ENCODE measurements at places on chromosomes 16 and 17.

DNA sequence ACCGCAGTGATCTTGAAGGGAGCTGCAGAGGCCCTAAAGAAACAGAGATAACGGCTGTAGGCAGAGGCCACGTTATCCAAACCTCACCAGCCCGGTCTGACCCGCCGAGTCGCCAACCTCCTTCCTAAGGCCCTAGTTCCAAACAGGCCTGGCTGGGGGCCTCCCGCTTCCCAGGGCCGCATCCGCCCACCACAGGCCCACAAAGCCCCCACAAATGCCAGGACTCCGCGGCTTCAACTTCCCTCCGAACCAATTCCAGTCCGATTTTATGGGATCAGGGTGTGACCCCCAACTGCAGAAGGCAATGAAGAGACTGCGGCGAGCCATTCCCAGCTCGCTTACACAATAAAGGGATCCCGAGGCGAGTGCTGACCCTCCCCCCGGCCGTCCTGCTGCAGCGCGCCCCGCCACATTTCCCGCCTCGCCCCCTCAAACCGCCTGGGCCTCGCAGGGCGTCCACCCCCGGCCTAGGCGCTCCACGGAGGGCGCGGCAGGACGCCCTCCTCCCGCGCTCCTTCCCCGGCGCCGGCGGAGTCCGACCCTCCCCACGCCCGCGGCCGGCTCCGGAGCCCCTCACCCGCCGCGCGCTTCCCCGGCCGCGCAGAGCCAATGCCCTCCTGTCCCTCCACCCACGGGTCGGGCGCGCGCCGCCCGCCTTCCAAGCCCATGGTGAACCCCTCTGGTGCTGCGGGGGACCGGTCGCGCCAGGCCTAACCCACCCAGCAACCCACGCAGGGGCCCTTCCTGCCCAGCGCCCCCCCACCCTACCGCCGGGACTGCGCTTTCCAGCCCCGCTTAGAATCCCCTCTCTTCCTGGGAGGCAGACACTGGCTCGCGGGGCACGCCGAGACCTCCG is 926 bp downstream of the MYH10 start:
- peak; percentile 28 for DNase-seq

DNA sequence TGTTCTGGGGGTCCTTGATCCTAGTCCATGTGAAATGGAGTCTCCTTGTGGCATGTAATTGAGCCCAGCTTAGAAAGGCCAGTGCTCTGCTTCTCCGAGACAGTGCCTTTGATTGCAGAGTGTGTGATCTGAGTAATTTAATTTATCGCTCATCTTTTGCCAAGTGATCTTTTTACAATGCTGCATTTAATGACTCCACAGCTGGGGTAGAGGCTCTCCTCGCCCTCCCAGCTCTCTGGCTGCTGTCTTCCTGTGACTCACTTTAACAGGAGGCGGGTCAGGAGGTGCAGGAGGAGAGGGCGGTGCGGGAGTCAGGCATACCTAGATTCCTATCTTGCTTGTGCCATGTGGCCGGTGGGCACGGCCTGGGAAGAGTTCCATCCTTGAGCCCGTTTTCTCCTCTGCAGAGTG is 113.4 kb upstream of the FOXF1 start:
- DNase-seq, result no peak

DNA sequence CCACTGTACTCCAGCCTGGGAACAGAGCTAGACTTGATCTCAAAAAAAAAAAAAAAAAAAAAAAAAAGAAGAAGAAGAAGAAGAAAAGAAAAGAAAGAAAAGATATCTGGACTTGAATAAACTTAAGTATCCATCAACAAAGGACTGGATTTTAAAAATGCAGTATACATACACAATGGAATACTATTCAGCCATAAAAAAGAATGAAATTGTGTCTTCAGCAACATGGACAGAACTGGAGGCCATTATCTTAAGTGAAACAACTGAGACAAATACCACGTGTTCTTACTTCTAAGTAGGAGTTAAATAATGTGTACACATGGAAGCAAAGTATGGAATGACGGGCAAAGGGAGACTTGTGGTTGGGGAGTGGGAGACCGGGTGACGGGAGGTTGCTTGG is 40.1 kb upstream of the MNT start:
- no peak for DNase-seq

GRCh38 chr17:1351971-1352370 is 48.1 kb downstream of the YWHAE start:
- no peak for DNase-seq

GRCh38 chr17:77873500-77874302 is 84.8 kb upstream of the TNRC6C start:
- no peak for DNase-seq

DNA sequence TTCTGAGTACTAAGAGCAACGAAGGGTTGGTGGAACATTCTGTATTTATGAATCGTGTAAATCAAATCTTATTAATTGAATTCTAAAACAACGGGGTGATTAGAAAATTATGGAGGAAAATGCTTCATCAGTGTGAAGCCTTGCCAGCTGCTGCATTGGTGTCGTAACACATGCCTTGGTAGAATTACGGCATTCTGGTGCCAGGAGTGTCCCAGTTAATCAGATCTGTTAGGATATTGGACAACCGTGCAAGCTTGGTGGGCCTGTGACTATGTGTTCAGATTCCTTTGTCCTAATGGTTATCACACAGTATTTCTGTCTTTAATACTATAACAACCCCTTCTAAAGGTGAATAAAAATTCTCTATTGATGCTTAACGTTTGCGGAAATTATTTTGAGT is 44.2 kb upstream of the TANC2 start:
- DNase-seq, result no peak

DNA sequence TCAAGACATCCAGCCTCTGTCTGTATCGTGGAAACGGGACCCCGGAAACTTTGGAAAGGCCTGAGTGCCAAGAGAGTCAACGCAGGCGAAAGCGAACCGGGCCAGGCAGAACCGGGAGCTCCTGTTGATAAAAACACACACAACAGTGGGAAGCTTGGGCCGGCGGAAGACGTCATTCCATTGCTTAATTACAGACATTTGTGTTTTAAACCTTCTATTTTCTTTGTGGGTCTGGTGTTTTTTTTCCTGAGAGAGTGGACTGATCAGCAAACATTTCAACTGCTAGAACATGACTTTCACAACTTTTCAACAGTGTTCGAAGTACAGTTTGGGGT is 878 bp upstream of the RNF157 start:
- DNase-seq, result peak; percentile 63

DNA sequence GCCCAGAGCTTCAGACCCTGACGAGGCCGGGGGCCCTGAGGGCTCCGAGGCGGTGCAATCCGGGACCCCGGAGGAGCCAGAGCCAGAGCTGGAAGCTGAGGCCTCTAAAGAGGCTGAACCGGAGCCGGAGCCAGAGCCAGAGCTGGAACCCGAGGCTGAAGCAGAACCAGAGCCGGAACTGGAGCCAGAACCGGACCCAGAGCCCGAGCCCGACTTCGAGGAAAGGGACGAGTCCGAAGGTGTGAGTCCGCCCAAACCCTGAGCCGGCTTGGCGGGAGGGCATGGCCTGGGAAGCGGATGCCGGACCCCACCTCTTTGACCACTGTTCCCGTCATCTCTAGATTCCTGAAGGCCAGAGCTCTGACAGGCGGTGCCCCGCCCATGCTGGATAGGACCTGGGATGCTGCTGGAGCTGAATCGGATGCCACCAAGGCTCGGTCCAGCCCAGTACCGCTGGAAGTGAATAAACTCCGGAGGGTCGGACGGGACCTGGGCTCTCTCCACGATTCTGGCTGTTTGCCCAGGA is 4.4 kb downstream of the NOL3 start:
- no peak for DNase-seq

DNA sequence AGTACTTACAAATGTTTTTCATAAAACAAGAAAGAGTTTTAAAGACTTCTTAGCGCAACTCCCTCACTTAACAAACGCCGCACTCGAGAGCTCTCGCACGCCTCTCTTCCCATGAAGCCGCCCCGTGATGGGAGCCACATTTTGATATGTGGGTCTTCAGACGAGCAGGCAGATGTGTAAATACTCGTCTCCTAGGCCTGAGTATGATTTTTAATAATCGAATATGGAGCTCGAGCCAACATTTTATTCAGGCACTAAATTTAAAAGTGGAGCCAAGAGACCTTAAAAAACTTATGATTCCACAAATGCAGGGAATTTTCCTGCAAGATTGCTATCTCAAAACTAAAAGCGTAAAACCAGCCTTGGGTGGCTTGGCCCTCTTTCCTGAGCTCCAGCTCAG is 55.4 kb downstream of the IRX6 start:
- DNase-seq, result no peak

- no peak for DNase-seq
Measured at GRCh38 chr16:17461951-17462729, 8.6 kb downstream of the XYLT1 start.

DNA sequence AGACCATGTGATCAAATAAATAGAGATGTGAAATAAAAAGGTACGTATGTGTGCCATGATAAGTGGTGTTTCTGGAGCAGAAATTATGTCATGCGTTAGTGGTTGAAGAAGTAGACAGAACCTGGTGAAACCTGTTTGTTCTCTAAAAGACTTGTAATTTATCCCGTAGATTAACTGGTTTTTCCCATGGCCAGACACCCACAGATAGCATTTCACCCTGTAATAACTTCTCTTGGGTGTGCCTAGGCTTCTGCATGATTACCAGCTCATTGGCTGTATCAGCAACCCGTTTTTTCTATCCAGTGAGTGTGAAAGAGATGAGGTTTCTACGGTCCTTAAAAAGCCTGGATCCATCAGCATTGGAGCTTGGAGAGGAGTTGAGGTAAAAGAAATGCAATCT is 471.3 kb downstream of the NPIPA7 start:
- no peak for DNase-seq

DNA sequence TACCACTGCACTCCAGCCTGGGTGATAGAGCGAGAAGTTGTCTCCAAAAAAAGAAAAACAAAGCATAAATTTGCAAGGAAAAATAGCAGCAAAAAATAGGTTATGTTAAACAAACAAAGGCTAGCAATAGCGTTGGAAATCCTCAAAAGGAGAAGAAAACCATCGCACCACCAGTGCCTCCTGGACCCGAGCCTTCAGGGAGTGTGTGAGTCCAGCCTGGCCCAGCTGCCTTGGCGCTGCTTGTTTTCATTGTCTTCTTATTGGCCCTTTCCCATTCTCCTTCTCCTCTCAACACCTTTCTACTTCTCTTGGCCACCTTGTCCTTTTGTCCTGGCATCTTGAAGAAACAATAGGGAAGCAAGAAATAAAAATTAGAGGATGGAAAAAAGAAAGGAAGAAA is 4.5 kb upstream of the UBALD2 start:
- DNase-seq, result no peak

DNA sequence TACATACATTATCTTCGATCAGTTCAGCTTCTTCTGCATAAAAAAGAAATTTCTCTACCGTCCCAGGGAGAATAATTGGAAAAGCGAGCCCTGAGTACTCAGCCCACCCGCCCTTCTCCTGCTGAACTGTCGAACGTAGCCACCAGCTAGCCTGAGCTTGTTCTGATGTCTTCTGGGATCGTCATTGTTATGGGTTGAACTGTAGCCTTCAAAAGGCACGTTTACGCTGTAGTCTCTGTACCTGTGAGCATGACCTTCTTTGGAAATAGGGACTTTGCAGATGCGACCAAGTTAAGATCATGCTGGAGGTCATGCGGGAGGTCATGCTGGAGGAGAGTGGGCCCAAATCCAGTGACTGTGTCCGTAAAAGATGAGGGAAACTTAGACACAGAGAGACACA is 86.2 kb downstream of the CMIP start:
- no peak for DNase-seq

- no peak for DNase-seq
Measured at GRCh38 chr17:31724619-31725018, 134.4 kb downstream of the COPRS start.

- DNase-seq, result no peak
Measured at GRCh38 chr17:6510321-6510977, 45.9 kb downstream of the PITPNM3 start.

- DNase-seq, result no peak
Measured at GRCh38 chr17:81680150-81680549, 3.4 kb downstream of the ARL16 start.

DNA sequence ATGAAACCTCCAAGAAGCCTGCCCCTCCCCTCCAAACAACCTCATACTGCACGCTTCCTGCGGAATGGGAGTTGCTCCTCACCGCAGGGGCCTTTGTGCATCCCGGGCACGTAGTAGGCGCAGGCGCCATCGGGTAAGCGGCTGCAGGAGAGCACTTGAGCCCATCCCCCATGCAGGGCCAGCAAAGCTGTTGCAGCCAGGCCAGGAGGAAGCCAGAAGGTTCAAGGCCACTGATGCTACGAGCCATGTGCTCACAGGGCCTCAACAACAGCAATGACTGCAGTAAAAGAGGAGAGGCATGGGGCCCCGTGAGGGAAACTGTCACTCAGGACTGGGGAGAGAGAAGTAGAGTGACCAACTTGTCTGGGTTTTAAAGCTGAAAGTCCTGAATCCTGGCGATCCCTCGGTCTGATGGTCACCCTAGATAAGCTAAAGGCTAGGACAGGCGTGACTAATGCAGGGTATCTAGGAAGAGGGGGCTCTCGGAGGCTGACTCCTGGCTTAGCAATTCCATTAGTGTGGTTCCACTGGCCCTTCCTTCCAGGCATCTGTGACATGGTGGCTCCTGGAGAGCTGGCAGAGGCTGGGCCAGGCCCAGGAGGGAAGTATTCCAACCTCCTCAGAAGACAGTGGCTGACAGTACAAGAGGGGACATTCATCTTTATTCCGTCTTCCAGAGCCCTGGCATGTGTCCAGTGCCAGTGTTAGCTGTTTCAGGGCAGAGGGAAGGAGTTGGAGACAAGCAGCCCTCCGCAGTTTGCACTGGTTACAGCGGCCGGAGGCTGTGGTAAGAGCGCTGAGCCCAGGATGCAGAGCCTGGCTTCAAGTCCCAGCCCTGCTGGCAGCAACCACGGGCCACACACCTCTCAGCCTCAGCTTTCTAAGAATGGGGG is 20.8 kb downstream of the GOSR2 start:
- peak; percentile 62 for DNase-seq

- no peak for DNase-seq
Measured at GRCh38 chr16:84398701-84399100, 30.4 kb downstream of the ATP2C2 start.

GRCh38 chr17:15957206-15957605 is 12.3 kb downstream of the ADORA2B start:
- no peak for DNase-seq

DNA sequence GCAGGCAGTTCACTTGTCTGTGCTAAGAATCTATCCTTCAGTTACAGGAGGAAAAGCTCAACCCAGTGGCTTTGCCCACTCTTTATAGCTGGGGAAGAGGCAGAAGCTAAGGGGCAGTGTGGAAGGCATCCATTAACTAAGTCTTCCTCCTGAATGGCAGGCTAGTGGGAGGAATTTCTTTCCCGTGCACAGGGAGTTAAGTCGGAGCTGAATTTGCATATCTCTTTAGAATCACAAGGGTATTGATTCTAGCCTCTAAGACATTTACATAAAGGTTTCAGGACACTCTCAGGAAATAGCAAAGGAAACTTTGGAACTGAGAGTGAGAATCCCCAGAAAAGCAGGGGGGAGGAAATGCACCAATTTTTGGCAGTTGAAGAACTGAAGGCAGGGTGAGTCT is 245.6 kb downstream of the CA10 start:
- no peak for DNase-seq

- peak; percentile 95 for DNase-seq
Measured at GRCh38 chr17:63848834-63849689, 6.6 kb upstream of the SMARCD2 start.
